Adrenal gland (tissue), 19 donors: ENCODE measurements at places on chromosomes 13 and 19. TPM values are rescaled to one million over a fixed set of nuclear protein-coding genes. Genes with fewer than 3 reads are reported as not detected.

DNA sequence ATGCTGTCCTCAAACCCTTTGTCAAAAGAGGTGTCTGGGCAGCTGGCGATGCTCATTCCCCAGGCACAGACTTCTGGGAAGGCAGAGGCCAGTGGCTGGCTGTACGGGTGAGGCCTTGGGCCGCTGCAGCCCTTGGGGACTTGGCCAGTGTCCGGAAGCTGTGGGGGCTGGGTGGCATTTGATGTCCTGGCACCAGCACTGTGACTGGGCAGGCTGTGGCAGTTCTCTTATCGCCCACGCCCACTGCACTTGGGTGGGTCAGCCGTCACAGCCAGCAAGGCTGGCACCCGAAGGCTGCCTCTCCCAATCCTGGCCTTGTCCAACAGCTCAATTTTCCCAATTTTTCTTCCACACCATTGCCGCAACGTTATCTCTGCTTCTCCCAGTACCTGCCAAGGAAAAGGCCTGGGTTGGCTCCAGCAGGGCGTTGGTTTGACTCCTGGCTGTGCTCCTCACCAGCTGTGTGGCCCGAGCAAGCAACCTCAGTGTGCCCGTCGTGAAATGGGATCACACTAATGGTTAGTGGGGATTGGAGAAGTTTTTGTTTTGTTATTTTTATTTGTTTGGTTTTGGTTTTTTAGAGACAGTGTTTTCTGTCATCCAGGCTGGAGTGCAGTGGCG, 12.7 kb upstream of the SLC44A2 start:
- peak; percentile 96 for DNase-seq
- no peak overlapping the region for H3K4me3 ChIP-seq
- peak overlapping the region; percentile 57 for H3K27ac ChIP-seq
- H3K27me3 ChIP-seq, result no peaks in the 10 kb centered on the region
- peaks cover 23% of the 10 kb centered on the region for H3K4me1 ChIP-seq

GRCh38 chr19:6540918-6541689, 10.3 kb downstream of the TNFSF9 start:
- H3K4me3 ChIP-seq, result no peak overlapping the region
- H3K36me3 ChIP-seq, result no peaks in the 10 kb centered on the region
- DNase-seq, result no peak
- no peaks in the 10 kb centered on the region for H3K4me1 ChIP-seq
- H3K27ac ChIP-seq, result no peak overlapping the region

DNA sequence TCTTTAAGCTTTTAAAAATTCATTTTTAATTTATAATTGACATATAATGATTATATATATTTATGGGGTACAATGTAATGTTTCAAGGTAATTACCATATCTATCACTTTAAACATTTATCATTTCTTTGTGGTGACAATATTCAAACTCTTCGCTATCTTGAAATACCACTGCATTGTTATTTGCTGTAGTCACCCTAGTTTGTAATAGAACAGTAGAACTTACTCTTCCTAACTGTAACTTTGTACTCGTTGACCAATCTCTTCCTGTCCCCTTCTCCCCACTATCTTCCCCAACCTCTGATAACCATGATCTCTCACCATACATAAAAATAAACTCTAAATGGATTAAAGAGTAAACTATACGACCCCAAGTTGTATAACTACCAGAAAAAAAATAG, 20.4 kb downstream of the COG6 start:
- DNase-seq, result no peak
- no peaks in the 10 kb centered on the region for H3K27me3 ChIP-seq
- H3K4me3 ChIP-seq, result no peak overlapping the region
- H3K36me3 ChIP-seq, result no peaks in the 10 kb centered on the region
- no peak overlapping the region for H3K27ac ChIP-seq

FFAR2 gene
- 0.40 TPM for polyA plus RNA-seq

ZNF439 gene
- 9.8 TPM for polyA plus RNA-seq

S1PR4 gene
- 1.6 TPM for polyA plus RNA-seq

DNA sequence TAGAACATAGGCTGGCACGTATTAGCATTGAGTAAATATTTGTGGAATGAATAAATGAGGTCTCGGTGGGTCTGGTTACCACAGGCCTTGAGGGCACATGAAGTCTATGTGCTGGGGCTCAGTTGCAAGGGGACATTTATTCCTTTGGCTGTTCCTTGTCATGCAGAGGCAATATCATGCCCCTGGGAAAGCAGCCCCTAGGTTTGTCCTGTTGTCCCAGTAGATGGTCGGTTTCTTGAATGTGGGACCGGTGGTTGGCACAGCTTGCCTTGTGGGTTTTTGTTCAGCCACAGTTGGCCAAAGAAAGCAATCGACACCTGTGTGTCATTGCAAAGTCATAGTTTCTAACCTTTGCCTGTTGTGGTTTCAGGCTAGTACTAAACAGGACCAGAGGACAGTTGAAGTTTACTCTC, 24.7 kb upstream of the GPR183 start:
- no peaks in the 10 kb centered on the region for H3K36me3 ChIP-seq
- no peak overlapping the region for H3K27ac ChIP-seq
- DNase-seq, result no peak
- no peaks in the 10 kb centered on the region for H3K4me1 ChIP-seq
- no peaks in the 10 kb centered on the region for H3K27me3 ChIP-seq

GRCh38 chr13:82654861-82655855, 1227.1 kb downstream of the SLITRK1 start:
- DNase-seq, result peak; percentile 35
- no peaks in the 10 kb centered on the region for H3K4me1 ChIP-seq
- H3K4me3 ChIP-seq, result no peak overlapping the region
- H3K27ac ChIP-seq, result no peak overlapping the region
- no peaks in the 10 kb centered on the region for H3K27me3 ChIP-seq
